ENCODE measurements at places on chromosomes 12 and 14. TPM values are rescaled to one million over a fixed set of nuclear protein-coding genes. Genes with fewer than 3 reads are reported as not detected.
A peak's percentile ranks its signal among the peaks of the same experiment; 100 is the strongest.

DNA sequence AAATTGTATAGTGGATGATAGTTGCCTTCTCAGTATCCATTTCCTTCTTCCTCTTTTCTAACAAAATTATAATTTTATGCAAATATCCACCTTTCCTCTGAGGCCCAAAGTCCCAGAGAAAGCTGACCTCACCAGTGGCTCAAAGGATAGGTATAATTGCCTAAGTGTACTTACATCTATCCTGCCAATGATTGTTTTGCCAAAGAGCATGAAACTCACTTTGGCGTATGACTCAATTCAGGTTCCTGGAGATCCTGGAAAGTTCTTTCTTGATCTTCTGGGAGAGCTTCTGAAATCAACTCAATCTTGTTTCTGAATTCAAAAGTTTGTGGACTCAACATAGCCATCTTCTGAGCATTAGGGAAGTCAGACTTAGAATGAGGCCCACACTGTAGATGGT lies 10.5 kb upstream of the RBM25 start:
- no peak overlapping the region for H3K4me3 ChIP-seq
- H3K27me3 ChIP-seq = no peaks in the 10 kb centered on the region
- no peak overlapping the region for H3K27ac ChIP-seq
- DNase-seq = no peak

GRCh38 chr14:68089146-68089731 lies 269.7 kb downstream of the RAD51B start:
- no peaks in the 10 kb centered on the region for H3K36me3 ChIP-seq
- no peaks in the 10 kb centered on the region for H3K4me1 ChIP-seq
- no peak overlapping the region for H3K4me3 ChIP-seq
- no peak overlapping the region for H3K27ac ChIP-seq

- H3K36me3 ChIP-seq = no peaks in the 10 kb centered on the region
Measured at GRCh38 chr14:36973806-36974442, 198.5 kb downstream of the SLC25A21 start.

GRCh38 chr12:71162832-71163763 lies 5.3 kb upstream of the TSPAN8 start:
- H3K27ac ChIP-seq = no peak overlapping the region
- no peaks in the 10 kb centered on the region for H3K36me3 ChIP-seq
- no peaks in the 10 kb centered on the region for H3K27me3 ChIP-seq

Gene KRT74
- not detected for total RNA-seq

Gene OVCH1
- not detected for total RNA-seq

DNA sequence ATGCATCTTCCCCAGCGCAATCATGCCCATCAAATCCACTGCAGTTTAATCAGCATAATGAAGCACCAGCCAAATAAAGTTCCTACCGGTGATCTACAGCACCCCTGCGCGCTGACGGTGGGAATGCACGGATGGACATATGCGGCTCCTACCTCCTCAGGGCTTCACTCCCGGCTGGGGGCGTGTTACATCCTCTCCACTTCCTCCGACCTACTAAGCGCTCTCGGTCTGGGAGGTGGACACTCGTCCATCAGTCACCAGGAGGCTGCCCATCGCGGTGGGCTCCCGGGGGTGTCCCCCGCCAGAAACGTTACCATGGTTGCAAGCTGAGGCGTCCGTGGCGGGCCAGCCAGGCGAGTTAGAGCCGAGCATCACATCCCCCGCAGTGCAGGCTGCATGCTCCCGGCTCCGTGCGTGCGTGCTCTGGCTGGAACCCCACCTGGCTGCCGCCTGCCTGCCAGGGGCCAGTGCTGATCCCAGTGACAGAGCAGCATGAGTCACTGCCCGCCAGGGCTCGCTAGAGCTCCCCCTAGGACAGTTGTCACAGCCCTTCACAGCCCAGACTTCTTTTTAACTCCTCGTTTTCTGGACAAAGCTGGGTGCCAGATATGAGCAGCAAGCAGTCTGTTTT lies 73.0 kb downstream of the CIT start:
- H3K27ac ChIP-seq = no peak overlapping the region
- H3K4me1 ChIP-seq = no peaks in the 10 kb centered on the region
- H3K36me3 ChIP-seq = no peaks in the 10 kb centered on the region
- H3K27me3 ChIP-seq = no peaks in the 10 kb centered on the region
- H3K4me3 ChIP-seq = peak overlapping the region; percentile 20

Gene YAF2
- 63.2 TPM for total RNA-seq

DNA sequence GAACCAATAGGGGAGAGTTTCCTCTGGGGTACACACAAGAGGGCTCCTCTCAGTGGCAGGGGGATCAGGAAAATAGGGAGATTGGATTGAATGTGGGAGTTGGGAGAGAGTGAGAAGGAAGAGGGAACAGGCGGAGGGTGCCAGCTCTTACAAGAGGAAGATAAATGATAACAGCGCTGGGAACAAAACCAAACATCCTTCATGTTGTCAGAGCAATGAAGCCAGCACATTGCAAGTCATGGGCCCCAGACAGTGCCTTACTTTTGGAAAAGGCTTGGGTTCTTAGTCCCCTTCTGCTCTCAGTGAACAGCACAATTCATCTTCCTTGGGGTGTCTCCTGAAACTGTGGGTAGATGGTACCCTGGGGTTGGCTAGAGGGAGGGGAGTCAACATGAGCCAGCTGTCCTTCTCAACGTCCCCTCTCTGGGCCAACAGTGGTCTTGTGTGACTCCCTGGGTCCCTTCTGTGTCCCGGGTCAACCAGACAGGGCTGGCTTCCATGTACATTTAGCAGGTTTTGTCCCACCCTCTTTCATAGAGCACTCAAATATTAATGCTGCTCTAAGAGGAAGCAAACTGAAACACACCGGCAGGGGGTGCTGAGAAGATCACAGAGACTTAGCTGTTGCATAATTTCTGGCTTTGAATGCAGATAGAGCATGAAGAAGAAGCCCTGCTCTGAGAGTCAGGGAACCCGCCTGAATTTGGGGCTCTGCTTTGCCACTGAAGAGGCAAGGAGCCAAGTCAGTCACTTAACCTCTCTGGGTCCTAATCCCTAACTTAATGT lies 138.5 kb downstream of the ESRRB start:
- H3K4me3 ChIP-seq = no peak overlapping the region
- H3K27me3 ChIP-seq = no peaks in the 10 kb centered on the region
- DNase-seq = no peak

- H3K4me3 ChIP-seq = no peak overlapping the region
- H3K4me1 ChIP-seq = no peaks in the 10 kb centered on the region
- no peak for DNase-seq
- H3K27ac ChIP-seq = no peak overlapping the region
Measured at GRCh38 chr12:133233006-133233405, 2.7 kb downstream of the ANHX start.

GRCh38 chr12:119206348-119207062 lies 27.8 kb downstream of the HSPB8 start:
- H3K36me3 ChIP-seq = no peaks in the 10 kb centered on the region
- H3K4me3 ChIP-seq = no peak overlapping the region
- DNase-seq = no peak
- H3K27ac ChIP-seq = peak overlapping the region; percentile 73

GRCh38 chr12:111427417-111428074 lies 21.8 kb downstream of the SH2B3 start:
- DNase-seq = no peak
- no peaks in the 10 kb centered on the region for H3K27me3 ChIP-seq
- no peaks in the 10 kb centered on the region for H3K36me3 ChIP-seq
- H3K4me3 ChIP-seq = no peak overlapping the region
- peaks cover 93% of the 10 kb centered on the region for H3K4me1 ChIP-seq

- DNase-seq = no peak
- no peak overlapping the region for H3K27ac ChIP-seq
- H3K27me3 ChIP-seq = no peaks in the 10 kb centered on the region
- H3K36me3 ChIP-seq = no peaks in the 10 kb centered on the region
- H3K4me1 ChIP-seq = peaks cover 46% of the 10 kb centered on the region
Measured at GRCh38 chr14:61515436-61516117, 179.7 kb upstream of the HIF1A start.

DNA sequence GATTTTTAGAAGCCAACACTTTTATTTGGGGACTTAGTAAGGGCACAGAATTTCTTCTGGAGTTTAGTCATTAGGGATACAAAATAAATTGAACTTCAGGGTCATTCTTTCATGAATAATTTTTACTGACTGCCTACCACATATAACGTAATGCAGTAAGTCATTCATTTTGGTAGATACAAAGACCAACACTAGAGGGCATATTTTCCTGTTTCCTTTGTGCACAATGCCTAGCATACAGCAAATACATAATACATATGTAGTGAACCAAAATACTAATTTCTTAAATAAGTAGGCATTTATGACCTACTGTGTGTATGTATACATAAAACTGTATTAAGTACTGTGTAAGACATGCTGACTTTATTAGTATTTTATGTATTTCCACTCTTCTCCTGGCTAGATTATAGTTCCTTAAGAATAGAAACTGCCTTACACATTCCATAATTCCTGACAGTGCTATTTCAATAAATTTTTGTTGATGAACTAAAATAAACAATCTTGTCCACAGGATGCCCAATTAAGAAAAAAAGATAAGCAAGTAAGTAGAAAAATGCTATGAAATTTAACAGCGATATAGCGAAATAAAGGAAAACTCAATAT lies 47.9 kb downstream of the PPP1R12A start:
- no peak overlapping the region for H3K4me3 ChIP-seq
- no peak for DNase-seq
- no peaks in the 10 kb centered on the region for H3K27me3 ChIP-seq
- no peak overlapping the region for H3K27ac ChIP-seq

DNA sequence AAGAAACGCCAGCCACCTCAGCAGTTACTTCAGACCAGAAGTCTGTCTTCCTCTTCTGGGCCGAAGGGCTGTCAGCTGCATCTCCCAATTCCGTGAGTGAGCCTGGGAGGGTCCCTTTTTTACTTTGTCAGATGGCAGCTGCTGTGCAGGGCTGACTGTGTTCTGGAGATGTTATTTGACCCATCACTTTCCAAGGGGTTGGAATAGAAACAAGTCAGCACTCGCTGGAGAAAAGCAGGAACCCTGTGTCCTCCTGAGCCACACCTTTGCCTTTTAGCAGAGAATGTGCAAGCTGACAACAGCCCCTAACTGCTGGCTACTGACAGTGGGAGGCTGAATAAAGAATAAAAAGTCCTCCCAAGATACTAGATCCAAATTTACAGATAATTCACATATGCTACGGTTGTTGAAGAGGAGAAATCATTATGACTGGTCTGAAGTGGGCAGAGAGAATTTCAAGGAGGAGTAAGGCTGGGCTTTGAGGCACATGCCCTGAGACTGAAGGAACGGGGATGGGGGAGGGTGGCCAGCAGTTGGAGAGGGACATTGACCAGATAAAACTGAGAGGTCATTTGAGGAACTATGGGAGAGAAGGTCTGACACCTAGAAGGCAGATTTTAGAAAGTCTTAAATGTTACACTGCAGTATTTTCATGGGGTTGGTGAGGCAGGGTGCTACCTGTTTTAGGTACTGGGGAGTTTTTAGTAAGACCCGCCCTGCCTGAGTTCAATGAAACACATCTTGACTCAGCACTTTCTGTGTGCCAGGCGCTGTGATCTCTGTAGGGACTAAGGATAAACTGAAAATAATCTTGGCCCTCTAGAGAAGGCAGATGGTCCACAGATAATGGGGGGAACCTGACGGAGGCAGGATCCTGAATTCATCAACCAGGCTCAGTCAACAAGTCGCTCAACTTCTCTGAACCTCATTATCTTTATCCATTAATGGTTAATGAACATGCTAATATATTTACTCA lies 27.4 kb downstream of the FAM234B start:
- no peak overlapping the region for H3K4me3 ChIP-seq
- no peaks in the 10 kb centered on the region for H3K27me3 ChIP-seq
- no peaks in the 10 kb centered on the region for H3K4me1 ChIP-seq
- no peak overlapping the region for H3K27ac ChIP-seq

DNA sequence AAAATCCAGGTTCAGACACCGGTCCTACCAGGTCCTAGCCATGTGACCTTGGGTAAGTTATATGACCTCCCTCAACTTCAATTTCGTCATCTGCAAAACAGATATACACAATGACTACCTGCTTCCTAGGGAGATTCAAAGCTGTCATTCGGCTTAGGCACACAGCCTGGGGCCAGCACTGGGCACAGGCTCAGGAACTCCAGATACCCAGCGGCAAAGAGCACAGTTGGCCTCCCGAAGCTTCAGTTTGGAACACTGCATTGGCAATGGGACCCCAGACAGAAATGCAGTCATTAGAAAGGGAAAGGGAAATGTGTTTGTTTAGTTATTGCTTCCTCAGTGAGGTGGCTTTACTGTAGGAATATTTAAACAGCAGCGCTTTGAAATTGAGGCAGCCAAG lies 11.4 kb downstream of the PLEKHG6 start:
- H3K27me3 ChIP-seq = no peaks in the 10 kb centered on the region
- no peak for DNase-seq
- H3K27ac ChIP-seq = no peak overlapping the region
- H3K36me3 ChIP-seq = no peaks in the 10 kb centered on the region

Gene SLCO1A2
- not detected for total RNA-seq

DNA sequence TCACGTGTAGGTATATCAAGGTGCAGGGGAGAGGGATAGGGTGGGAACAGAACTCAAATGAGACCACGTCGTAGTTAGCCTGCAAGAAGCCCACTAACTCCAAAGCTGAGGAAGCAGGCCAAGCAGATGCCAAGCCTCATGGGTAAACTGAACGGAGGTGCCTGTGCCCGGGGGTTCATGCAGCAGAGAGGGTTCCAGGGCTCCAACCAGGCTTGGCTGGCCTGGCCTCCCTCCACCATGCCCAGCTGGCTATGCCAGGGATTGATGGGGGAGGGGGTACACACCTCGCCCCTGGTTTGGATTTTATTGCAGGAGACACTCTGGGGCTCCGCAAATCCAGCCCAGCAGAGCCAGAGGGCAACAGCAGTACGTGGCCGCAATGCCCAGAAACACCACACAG lies 27.3 kb downstream of the PXN start:
- H3K27ac ChIP-seq = peak overlapping the region; percentile 99
- no peak for DNase-seq
- no peak overlapping the region for H3K4me3 ChIP-seq
- peaks cover 100% of the 10 kb centered on the region for H3K4me1 ChIP-seq
- no peaks in the 10 kb centered on the region for H3K36me3 ChIP-seq

Gene TAS2R50
- 1.2 TPM for total RNA-seq

Measured in right atrium auricular region (tissue), 2 donors.